ENCODE measurements at places on chromosomes 6 and 20. TPM values are rescaled to one million over a fixed set of nuclear protein-coding genes. Genes with fewer than 3 reads are reported as not detected.

- DNase-seq = no peak
These were observed 80.9 kb upstream of the HTR1E start for GRCh38 chr6:86856379-86856778.

DNA sequence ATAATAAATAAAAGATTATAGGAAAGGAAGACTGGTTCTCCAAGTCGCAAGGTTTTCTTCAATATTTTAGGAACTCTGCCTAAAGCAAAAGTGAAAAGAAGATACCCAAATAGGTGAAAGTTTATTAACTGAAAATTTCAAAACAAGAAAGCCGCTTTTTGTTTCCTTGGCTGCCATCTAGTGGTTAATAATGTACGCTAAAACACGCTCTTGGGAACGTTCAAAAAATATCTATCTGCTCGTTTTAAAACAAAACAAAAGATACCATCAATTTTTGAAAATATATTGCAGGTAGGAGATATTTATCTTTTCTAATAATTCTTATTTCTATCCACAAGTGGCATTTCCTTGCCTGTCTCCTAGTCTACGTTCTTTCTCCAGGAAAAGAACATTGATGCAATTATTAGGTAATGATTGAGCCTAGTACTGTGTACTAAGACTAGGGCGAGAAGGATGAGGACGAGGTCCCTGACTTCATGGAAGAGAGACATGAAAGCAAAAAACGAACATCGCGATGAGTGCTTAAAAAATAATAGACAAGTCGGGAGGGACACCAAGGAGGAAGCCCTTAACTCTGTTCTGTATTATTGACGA, 97.2 kb downstream of the SPTLC3 start:
- no peak for DNase-seq

DNA sequence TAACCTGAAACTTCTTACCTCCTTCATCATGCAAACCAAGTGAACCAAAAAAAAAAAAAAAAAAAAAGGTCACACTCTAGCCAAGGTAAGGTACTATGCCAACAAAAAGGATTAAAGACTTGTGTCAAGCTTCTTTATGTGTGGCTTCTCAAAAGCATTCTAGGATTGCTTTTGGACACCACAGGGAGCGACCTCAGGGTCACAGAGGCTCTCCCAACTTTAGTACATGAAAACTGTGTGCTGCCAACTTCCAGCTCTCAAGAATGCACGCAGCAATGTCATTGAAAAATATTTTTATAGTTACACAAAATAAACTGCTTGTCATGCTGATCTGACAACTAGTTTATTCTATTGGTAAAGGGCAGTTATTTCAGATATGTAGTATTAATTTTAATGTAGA, 243.8 kb downstream of the PLCB1 start:
- DNase-seq = no peak

- no peak for DNase-seq
These were observed 37.8 kb downstream of the MARCKS start for GRCh38 chr6:113894712-113895674.

GRCh38 chr6:17446713-17447112, 53.3 kb downstream of the CAP2 start:
- DNase-seq = no peak

DNA sequence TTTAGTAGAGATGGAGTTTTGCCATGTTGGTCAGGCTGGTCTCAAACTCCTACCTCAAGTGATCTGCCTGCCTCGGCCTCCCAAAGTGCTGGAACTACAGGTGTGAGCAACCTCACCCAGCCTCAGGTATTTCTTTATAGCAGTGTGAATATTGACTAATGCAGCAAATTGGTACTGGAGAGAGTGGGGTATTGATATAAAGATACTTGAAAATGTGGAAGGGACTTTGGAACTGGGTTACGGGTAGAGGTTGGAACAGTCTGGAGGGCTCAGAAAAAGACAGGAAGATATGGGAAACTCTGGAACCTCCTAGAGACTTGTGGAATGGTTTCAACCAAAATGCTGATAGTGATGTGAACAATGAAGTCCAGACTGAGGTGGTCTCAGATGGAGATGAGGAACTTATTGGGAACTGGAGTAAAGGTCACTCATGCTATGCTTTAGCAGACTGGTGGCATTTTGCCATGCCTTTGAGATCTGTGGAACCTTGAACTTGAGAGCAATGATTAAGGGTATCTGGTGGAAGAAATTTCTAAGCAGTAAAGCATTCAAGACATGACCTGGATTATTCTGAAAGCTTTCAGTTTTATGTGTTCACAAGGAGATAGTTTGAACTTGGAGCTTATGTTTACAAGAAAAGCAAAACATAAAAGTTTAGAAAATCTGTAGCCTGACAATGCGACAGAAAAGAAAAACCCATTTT, 127.2 kb downstream of the DTNBP1 start:
- DNase-seq = no peak

DNA sequence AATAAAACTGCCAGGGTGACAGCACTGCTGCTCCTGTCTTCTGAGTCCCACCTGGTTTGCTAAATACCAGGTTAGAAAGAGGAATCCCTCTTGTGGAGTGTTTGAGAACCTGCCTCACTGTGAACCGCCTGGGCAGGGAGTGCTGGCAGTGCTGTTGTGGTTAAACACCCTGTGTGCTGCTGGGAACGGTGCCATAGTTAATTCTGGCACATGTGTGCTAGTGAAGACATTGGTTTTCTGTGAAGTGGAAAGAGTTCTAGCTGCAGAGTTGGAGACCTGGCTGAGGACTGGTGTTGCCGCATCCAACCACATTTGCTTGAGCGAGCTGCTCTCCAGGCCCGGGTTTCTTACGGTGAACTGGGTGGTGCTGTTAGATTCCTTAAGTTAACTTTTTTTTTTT, 72.7 kb downstream of the IGF2R start:
- no peak for DNase-seq

DNA sequence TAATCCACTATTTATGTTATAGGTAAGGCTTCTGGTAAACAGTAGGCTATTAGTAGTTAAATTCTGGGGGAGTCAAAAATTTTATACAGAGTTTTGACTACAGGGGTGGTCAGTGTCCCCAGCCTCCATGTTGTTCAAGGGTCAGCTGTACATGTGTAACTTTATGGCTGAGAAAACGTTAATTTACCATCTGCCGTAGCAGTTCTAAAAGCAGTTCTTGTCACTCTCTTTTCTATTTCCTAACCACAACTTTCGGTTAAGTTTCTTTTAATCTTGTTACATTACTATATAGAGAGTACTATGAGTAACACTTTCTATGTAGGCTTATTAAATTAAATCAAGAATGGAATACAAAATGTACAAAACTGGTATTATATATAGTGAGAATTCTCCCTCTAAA, 21.6 kb upstream of the KIF6 start:
- DNase-seq = no peak

DNA sequence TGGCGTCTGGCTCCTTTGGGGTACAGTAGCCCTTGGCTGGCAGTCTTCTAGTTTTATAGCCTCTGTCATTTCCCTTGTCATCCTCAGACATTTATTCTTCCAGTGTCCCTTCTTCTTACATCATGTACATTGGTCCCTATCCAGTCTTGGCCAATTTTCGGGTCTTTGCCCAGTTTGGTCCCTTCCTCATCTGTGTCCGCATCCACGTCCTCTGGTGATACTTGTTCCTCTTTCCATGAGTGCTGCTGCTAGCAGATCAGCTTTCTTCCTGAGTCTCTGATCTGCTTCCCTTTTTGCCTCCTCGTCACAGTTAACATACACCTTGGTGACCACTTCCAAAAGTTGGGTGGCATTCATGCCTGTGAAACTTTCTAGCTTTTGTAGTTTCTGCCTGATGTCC, 86.2 kb upstream of the GPR6 start:
- DNase-seq = no peak

Gene LY6G5B
- 10.1 TPM for total RNA-seq

Gene NMBR
- not detected for total RNA-seq

Gene OLIG3
- not detected for total RNA-seq

Gene SNAP25
- 0.47 TPM for total RNA-seq

Gene TGM3
- not detected for total RNA-seq
